T1000 (cell line): ENCODE measurements at places on chromosomes 6 and 20.
A peak's percentile ranks its signal among the peaks of the same experiment; 100 is the strongest.

DNA sequence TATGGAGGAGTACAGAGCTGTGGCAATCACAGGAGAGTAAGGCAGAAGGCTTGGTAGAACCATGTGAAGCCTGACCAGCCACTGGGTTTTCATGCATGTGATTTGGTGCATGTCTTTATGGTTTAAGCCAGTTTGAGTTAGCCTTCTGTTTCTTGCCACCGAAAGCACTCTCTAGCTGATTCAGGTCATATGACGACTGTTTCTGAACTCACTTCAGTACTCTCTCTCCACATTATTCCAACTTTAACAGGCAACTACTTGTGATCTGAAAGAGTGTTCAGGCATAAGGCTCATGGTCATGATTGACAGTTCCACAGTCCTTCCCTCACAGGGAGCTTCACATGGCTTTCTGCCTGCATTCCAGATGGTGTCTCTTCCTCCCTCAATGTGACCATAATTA, 63.3 kb upstream of the TAB2 start:
- DNase-seq: no peak

- no peak for DNase-seq
These were observed 1.9 kb downstream of the NOL7 start for GRCh38 chr6:13617066-13617465.

DNA sequence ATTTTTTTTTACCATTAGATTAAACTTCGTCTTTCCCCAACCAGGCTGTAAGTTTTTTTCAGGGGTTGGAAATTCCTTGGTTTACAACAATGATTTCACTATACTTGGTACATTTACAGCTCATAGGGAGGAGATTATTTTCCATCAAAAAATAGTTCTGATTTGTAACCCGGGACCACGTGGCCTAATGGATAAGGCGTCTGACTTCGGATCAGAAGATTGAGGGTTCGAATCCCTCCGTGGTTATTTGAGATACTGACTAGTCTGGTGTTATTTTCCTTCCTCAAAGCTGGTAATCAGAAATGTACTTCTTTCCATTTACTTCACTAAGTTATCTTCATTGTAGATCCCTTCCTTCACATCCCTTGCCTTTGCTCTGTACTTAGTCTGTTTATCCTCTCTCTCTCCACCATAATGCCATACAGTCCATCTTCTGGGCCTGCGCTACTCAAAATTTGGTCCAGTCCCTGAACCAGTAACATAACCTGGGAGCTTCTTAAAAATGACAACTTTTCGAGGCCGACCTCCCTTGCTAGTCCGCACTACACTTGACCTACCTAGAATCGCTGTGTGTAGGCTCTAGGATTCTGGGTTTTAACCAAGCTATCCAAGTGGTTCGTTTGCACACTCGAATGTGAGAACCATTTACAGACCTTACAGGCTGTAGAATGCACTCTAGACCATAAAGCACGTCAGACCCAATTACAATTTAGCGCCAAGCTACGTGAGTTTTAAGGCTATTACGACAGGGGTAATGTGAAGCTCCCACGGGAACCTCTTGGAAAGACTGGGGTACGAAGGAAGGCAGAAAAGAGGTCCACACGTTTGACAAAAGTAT, 42.1 kb upstream of the BTN3A2 start:
- peak; percentile 85 for DNase-seq

DNA sequence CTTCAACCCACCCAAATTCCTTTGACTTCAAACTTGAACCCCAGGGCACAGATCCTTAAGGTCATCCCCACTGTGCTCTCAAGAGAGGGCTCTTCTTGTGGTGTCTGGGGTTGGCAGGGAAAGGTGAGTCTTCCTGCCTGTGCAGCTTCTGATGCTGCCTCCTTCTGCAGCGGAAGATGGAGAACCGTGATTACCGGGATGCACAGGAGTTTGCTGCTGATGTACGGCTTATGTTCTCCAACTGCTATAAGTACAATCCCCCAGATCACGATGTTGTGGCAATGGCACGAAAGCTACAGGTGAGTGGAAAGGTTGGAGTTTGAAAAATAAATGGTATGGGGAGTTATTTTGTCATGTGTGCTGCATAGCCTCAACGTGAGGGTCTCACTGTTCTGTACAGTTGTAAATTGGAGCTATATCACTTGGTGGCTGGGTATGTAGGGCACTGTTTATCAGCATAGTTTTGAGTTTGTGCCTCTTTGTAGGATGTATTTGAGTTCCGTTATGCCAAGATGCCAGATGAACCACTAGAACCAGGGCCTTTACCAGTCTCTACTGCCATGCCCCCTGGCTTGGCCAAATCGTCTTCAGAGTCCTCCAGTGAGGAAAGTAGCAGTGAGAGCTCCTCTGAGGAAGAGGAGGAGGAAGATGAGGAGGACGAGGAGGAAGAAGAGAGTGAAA, 9.0 kb downstream of the BRD2 start:
- DNase-seq: no peak

GRCh38 chr20:61955668-61956395, 109.8 kb downstream of the TAF4 start:
- DNase-seq: no peak

DNA sequence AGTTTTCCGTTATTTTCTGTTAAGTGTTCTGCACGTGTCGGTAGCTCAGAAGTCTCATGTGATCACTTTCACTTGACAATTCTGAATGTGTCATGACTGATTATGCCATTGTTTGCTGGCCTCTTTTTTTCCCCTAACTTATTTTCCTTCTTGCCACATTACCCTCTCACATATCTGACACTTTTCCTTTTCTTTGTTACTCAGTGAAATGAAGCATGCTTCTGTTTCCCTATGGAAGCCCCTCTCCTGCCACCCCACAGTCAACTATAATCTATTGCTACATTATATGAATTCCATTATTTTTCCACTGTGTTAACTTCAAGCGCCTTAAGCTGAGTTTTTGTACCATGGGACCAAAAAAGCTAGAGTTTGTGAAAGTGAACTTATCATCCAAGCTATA, 531.6 kb upstream of the HS3ST5 start:
- DNase-seq: no peak

- DNase-seq: peak; percentile 41
These were observed 4.3 kb downstream of the TNNC2 start for GRCh38 chr20:45822857-45823256.

- DNase-seq: no peak
These were observed 11.2 kb upstream of the PCMTD2 start for GRCh38 chr20:64244281-64244805.

DNA sequence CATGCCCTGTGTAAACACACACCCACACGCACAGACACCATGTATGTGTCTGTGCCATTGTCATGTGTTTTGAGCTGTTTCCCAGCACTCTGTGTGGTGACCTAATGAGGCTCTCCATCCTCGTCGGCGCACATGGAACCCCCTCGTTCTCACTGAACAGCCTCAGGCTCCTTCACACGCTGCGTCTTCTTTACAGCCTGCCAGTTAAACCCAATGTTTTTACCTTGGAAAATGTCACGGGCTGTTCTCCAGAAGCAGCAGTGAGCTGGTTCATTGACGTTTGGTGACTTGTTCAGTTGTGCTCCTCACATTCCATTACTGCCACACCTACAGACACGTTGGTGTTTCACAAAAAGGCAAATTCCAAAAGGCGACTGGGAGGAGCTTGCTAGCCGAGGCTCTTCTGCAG, 201.0 kb upstream of the FOXQ1 start:
- DNase-seq: no peak

GRCh38 chr6:159101656-159102055, 56.9 kb upstream of the TAGAP start:
- no peak for DNase-seq

- no peak for DNase-seq
These were observed 82.7 kb upstream of the TOP1 start for GRCh38 chr20:40945754-40946450.

DNA sequence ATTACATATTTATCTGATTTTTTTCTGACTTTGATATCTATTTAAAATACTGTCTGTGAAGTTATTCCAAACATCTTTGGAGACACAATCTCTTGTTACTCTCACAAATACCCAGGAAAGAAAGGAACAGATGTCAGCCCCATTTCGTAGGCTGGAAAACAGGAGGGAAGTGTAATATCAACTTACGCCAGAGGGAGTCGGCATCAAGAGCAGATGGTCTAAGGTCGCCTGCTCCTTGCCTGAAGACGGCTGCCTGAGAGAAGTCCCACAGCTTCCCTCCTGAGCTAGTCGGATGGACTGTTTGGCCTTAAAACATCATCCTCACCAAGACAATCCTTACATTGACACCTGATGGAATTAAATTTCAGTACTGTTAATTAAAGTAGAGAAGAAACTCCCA, 13.4 kb downstream of the CST7 start:
- DNase-seq: no peak

GRCh38 chr6:110446405-110446804, 30.0 kb downstream of the SLC22A16 start:
- DNase-seq: no peak

GRCh38 chr6:1739220-1739619, 129.5 kb downstream of the FOXC1 start:
- no peak for DNase-seq

GRCh38 chr6:107707346-107708275, 116.5 kb downstream of the SCML4 start:
- DNase-seq: no peak

DNA sequence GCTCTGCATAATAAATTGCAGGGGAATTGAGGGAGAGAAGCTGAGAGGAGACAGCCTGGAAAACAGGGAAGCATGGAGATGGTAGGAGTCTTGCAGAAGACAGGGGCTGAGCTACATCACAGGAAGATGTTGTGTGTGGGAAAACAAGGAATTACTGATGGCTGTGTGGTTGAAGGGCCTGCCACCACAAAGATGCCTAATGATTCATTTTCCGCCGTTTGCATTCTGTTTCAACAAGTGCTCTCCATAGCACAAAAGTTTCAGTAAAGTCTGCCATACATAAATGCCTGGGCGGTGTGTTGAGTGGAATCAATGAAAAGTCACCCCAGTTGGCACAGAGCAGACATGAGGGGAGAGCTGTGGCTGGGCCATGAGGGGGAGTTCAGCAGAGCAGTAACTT, 5.6 kb upstream of the KLHL31 start:
- no peak for DNase-seq

DNA sequence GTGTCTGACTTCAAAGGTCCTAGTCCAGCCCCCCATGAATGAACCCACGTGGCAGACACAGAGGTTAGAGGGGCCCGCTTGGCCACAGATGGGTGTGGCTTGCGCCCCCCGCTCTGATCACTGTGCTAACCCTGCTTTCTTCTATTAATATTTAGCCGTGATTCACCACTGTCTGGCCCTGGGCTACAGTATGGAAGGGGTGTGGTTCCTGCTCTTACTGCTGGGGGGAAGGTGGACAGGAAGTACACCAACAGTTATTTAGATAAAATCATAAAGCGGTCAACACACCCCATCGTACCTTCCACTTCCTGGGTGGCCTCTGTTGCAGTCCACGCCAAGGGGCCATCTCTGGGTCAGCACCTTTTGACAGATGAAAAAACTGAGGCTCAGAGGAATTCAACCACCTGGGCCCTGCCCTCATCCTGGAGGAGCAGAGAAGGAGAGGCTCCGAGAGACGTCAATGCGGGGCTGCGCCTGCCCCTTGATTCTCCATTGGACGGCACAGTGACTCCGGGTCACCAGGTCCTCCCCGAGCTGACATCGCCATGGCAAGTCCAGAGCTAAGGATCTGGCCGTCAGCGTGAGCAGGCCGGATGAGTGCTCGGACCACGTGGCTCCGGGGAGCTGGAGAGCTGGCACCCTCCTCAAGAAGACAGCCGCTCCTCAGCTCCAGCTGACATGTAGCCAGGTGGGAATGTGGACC, 206.3 kb downstream of the PREX1 start:
- peak; percentile 68 for DNase-seq
